ENCODE measurements at places on chromosomes 4 and X.
A peak's percentile ranks its signal among the peaks of the same experiment; 100 is the strongest.

- DNase-seq = no peak
These were observed 124.6 kb downstream of the ANOS1 start for GRCh38 chrX:8607326-8607725.

DNA sequence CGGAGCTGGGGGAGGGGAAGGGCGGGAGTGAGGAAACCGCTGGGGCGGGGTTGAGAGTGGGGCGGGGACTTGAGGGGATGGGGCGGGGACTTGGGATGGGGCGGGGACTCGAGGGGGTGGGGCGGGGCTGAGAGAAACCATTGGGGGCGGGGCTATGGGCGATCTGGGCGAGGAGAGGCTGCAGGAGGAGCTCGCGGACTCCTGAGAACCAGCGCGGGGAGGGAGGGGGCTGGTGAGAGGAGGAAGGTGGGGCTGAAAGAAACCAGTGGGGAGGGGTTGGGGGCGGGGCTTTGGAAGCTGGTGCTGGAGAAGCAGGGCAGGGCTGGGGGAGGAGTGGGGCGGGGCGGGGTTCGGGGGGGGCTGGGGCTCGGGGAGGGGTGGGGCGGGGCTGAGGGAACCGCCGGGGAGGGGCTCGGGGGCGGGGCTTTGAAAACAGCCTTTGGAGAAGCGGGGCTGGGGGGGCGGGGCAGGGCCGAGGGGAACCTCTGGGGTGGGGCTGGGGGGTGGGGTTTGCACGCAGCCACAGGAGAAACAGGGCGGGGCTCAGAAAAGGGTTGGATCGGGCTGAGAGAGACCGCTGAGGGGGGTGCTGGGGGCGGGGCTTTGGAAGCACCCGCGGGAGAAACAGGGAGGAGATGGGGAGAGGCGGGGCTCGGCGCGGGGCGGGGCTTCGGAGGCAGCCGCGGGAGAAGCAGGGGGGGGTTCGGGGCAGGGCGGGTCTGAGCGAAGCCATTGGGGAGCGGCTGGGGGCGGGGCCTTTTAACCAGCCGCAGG is 777 bp upstream of the EOLA2 start:
- peak; percentile 87 for DNase-seq

DNA sequence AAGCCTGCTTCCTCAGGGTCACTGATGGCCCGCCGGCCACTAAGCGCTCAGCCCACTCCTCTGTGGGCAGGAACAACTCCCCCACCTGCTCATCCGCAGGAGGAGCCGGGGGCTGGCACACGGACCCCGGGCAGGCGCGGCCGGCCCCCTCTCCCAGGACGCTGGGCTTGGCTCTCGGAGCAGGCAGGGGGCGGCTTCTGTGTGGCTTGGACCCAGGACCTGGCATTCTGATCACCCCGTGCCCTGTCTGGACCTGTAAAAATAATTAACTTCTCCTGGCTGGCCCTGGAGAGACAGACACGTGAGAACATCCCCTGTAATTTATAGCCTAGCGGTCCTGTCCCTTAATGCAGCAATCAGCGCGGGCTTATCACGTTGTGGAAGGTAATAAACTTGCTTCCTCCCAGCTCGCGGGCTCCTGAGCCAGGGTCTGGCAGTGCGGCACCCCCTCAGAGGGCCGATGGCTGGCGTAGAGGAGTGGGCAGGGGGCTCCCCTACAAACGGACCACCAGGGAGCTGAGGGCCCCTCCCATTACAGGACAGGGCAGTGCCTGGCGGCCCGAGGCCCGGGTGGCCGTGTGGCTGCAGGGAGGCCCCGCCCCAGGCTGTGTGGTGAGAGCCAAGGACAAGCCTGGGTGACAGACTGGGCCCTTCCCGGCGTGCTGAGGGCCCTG is 84.5 kb upstream of the NKX1-1 start:
- no peak for DNase-seq

GRCh38 chr4:186660403-186660802 is 63.3 kb downstream of the FAT1 start:
- DNase-seq = no peak

DNA sequence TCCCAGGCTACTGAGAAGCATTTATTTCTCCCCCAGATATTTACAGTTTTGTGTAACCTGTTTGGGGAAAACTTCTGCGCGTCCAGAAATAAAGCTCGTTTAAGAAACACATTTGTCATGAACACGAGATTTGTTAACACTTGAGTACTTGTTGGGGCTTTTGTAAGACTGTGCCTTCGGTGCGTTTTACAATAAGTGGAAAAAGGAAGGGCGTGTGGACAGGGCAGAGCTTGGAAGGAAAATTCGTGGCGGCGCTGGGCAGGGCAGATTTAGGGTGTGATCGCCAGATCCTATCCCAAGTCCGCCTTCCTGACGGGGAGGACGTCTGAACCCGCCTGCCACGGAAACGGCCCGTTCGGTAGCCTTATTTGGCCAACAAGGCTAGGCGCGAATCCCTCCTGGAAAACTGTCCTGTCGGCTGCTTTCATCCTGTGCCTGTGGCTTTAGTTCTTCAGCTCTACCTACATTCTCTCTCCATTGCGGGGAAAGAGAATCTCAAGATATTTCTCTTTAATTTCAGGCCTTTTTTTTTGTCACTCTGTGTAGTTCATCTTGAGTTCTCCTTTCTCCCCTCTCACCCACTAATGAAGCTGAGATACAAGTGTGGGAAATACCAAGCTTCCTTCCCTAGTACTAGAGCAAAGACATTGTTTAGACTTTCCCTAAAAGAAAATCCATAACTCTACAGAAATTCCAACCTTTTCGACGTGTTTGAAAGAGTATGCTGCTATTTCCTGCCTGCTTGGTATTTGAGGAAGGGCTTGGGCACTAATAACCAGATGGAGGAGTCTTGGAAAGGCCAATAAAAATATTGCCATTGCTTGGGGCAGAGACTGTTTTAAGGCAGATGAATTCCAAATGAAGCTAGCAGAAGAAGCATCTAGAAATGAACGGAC is 982 bp downstream of the PDLIM5 start:
- no peak for DNase-seq

DNA sequence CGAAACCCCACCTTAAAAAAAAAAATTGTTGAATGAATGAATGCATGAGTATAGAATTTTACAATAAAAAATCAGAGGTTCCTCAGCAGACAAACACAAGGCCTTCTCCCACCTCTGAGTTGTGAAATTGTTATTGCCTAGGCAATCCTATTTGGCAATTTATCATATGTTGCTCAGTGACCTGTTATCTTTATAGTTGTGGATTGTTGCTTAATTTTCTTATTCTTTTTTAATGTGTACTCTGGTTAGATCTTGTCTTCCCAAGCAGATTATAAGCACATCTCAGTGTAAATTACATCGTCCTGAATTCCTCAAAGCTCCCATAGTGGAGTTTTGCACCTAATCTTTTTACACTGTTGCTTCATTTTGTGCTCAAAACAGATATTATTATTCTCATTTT is 71.9 kb downstream of the RBM47 start:
- DNase-seq = no peak
